ENCODE measurements at places on chromosomes 5 and 9.

GRCh38 chr5:143051244-143052058, 281.3 kb downstream of the ARHGAP26 start:
- DNase-seq: no peak

DNA sequence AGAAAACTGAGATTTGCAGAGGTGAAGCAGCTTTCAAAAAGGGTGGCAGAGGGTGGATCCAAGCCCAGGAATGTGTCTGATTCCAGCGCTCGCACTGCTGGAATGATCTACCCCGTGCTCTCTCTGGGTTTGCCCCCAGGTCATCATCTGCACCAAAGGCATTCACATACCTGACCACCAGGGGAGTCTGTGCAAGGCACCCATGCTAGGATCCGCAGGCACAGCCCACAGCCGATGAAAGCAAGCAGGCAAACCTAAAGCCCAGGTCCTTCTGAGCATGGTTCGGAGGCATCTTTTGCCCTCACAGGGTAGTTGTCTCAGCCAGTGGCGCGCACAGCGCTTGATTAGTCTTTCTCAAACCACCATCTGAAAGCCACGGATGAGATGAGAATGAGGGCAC, 56.6 kb downstream of the TEK start:
- DNase-seq: no peak

GRCh38 chr9:89923961-89924504, 319.2 kb downstream of the GADD45G start:
- DNase-seq: no peak

DNA sequence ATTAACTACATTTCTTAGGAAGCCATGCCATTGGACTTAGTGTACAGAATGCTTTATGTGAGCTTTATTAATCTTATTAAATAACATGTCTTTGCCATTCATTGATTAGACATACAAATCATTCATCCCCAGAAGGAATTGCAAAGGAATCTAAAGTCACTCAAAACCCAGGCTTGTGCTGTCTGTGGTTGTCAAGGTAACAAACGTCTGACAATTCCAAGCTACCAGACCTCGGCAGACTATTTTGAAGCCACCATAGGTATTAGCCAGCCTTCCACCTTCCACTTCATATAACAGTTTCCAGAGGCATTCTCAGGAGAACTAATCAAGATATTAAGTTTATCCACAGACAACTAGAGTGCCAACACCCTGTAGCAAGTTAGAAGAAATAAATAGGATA, 135.2 kb upstream of the TUSC1 start:
- no peak for DNase-seq

- DNase-seq: peak; percentile 76
These were observed 10.9 kb downstream of the DNLZ start for GRCh38 chr9:136352682-136353081.

GRCh38 chr9:130112538-130113151, 58.9 kb downstream of the GPR107 start:
- no peak for DNase-seq

GRCh38 chr5:34043099-34043876, at the start of gene C1QTNF3:
Gene C1QTNF3 (minus strand): TSS chr5:34043213. CDS start chr5:34043125, 88 bp downstream.
- peak; percentile 61 for DNase-seq

DNA sequence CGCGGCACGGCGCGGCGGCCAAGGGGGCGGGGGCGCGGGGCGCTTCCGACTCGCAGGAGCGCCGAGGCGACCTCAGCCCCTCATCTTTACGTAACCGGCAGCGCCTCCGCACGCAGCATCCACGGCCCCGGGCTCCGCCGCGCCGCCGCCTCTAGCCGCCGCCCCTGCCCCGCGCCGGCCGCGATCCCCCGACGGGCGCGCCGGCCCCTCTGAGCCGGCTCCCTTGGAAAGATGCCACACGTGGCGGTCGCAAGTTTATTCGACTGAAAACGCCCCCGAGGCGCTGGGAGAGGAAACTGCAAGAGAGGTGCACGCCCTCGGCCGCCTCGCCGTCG, 1.0 kb downstream of the KLF9 start:
- DNase-seq: peak; percentile 86

DNA sequence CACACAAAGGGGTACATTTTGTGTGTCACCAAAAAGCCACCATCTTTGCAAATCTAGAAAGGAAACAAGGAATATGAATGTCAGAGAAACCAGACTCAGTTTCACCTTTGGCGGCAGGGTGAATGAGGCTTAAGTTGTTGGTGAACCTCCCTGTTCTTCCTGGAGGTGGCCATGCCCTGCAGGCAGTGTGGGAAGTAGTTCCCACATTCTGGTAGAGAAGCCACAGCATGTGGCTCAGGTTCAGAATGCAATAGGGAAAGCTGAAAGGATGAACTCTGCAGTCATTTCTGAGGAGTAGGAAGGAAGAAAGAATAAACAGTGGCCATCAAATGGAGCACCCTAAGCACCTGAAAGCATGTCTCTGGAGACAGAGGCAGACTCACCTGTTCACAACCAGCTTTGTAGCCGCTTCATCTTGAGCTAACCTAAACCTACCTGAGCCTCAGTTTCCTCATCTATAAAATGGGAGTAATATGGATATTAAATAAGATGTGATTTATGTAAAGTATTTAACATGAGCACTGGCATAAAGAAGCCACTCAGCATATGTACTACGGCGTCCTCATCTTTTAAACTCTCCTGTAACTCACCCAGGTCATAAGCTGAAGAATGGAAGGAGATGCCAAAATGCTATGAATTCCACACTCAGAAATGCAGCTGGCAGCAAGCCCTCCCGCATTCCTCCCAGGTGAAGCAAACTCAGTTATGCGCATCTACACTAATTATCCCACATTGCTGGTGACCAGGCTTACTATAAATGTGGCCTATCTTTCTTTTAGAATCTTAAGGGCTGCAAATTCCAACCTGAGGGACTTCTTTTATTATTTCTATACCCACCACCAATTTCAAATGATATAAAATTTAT, 86.0 kb downstream of the ZNF608 start:
- no peak for DNase-seq

DNA sequence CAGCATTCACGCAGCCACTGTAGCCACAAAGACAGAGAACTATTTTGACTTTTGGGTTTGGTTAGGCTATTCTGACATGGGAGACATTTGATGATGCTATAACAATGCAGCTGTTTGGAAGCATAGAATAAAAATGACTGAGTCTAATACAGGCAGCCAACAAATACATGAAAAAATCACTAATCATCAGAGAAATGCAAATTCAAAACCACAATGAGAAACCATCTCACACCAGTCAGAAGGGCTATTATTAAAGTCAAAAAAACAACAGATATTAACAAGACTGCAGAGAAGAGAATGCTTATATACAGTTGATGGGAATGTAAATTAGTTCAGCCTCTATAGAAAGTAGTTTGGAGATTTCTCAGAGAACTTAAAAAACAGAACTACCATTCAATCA, 107.1 kb upstream of the POC5 start:
- no peak for DNase-seq

DNA sequence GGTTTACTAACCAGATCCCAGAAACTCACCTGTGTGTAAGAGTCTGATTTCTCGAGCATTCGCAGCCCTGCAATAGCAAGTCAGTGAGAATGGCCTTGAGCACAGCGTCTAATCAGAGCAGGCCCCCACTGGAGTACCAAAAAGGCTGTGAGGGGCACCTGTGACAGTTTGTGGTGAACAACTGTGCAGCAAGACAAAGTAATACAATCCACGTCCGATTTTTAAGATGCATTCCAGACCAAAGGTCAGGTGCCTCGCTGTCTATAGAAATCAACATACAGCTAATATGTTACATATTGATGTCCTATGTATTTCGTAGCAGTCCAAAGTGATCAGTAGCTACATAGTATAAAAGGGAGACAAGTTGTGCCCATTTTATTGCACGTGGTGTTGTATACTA, 55.7 kb upstream of the BOD1 start:
- no peak for DNase-seq

DNA sequence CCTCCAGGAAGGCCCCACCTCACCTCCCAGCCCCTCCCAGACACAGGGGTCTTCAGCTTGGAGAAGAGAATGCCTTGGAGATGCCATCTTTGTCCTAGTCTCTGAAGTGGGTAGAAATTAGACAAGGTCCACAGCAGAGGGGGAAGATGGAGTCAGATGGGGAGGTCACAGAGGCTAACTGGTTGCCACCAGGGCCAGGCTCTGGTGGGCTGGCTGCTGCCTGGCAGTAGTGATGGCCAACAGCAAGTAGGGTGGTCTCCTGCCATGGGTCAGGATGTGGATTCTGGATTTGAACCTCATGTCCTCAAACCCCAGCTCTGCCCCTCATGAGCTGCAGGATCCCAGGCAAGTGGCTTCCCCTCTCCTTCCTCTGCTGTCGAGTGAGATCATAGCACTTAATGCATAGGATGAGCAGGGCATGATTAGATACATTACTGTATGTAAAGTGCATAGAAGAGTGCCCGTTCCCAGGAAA, 38.7 kb upstream of the NEK6 start:
- DNase-seq: no peak

- DNase-seq: no peak
These were observed 23.4 kb upstream of the MAMDC2 start for GRCh38 chr9:70020217-70020616.

GRCh38 chr9:91986248-91986647, 36.2 kb upstream of the ROR2 start:
- DNase-seq: no peak

All from right cardiac atrium (tissue), 5 donors.